GM03348 (cell line): ENCODE measurements at places on chromosomes 6 and 20.

DNA sequence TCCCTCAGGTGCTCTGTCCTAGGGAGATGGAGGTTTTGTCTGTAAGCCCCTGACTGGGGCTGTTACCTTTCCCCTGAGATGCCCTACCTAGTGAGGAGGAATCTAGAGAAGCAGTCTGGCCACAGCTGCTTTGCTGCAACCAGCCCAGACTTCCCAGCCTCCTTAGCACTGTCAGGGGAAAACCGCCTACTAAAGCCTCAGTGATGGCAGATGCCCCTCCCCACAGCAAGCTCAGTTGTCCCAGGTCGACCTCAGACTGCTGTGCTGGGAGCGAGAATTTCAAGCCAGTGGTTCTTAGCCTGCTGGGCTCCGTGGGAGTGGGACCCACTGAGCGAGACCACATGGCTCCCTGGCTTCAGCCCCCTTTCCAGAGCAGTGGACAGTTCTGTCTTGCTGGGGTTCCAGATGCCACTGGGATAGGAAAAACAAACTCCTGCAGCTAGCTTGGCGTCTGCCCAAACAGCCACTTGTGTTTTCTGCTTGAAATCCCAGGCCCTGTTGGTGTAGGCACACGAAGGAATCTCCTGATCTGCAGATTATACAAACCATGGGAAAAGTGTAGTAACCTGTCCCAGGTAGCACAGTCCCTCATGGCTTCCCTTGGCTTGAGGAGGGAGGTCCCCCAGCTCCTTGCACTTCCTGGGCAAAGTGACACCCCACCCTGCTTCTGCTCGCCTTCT is 146.4 kb upstream of the PROKR2 start:
- DNase-seq = no peak

DNA sequence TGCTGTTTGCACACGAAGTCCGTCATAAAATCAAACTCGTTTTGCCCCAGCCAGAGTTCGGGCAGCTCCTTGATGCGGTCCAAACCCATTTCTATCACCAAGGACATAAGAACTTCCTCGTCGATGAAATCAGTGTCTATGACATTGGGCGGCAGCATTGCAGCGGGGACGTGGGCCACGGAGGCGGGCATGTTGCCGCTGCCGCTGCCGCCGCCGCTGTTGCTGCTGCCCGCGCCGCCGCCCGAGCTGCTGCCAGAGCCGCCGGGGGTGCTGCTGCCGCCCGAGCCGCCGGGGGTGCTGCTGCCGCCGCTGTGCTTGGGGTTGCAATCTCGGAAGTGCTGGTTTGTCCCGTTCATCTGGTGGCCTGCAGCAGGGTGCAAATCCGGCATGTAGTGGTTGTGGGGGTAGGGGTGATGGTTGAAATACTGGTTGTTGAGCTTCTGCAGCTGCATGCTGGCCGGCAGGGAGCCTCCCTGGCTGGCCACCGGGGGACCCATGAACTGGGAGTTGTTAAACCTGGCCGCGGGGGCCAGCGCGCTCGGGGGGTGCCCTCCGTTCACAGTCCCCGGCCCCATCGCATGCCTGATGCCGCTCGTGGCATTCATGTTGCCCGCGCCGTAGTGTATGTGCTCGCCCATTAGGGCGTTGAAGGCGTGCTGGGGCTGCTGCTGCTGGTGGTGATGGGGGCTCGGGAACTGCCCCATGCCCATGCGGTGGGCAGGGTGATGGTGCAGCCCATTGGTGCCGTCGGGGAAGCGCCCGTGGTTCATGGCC is 1.1 kb downstream of the CITED2 start:
- DNase-seq = peak; percentile 59

- no peak for DNase-seq
Measured at GRCh38 chr20:35489717-35490116, 34.3 kb downstream of the CEP250 start.

DNA sequence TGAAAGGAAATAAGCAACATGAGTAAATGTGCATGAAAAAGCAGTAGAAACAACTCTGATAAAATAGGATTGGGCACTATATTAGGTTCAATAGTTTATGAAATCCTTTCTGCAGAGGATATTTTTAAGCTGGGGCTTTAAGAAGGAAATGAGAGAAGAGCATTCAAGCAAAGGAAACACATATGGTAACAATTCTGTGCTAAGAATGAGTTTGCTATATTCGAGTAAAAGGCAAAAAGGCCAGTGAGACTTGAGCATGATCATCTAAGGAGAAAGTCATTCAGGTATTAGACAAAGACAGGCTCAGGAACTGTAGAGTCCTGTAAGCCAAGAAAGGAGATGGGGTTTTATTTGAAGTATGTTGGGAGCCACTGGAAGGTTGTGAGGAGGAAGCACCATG is 387.1 kb upstream of the FLRT3 start:
- no peak for DNase-seq

DNA sequence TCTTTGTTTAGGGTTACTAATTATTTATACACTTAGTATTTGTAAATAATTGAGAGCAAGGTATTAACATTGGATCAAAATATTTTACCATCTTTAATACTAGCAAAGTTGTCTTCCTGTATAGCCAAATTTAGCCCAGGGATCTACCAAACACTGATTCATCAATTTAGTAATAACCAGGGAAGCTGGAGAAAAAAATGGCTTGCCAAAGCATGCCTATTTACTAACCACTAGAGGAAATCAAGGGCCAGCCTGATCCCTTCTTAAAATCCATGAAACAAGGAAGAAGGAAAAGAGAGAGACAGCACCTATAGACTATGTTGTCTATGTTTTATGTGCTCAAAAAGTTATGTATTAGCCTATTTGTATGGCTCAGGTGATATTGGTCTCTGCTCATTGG is 450.3 kb upstream of the GJE1 start:
- DNase-seq = no peak

GRCh38 chr6:1832358-1832757 is 222.6 kb downstream of the FOXC1 start:
- no peak for DNase-seq

DNA sequence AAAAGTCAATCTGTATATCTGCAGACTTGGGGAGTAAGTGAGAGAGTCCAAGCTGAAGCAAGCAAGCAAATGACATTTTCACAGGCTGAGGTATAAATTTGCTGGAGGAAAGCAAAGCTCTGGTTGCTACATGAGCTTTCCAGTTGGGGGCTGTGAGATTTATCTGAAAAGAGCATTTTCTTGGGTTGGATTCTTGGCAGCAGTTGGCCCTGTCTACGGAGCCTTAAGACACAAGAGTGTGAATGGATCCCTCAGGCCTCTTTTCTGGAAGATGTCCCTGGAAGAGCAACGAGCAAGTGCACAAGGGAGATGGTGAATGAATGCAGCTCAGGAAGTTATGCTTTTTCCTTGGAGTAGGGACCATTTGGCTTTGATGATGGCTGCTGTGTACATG is 30.8 kb downstream of the ISM1 start:
- no peak for DNase-seq

- DNase-seq = no peak
Measured at GRCh38 chr20:63577317-63577894, 3.4 kb upstream of the HELZ2 start.

DNA sequence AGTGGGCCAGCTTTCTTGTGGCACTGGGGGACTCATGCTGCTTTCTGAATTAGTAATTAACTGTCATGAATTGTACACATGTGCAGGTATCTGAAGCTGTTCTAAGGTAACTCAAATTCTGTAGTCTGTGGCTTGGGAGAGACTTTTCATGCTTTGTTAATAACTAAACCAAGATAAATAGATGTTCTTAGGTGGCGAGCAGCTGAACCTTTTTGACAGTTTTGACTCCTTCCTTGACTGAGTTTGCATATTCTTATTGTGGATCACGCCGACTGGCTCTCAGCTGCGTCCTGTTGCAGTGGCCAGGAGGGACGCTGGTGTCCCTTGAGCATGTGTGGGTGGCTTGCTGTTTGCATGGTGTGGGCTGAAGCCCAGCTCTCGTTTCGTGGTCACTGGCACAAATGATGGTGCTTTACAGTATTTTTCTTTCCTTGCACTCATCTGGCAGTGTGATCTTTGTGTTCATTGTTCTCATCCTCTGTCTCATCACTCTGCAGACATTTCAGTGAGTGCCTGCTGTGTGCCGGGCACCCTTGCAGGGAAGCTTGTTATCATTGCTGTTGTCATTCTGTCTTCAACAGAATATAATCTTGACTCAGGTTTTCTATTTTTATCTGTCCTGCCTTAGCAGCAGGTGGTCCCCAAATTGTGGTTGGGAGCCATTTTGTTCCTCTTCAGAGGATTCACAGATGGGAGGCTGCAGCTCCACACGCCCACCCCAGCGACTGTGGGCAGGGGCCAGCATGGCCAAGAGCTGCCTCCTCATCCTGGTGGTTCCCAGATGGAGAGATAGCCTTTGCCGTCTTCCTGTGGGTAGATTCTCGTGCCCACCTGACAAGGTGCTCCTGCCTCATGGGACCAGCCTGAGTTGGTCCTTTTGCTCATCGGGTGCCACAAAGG is 39.6 kb downstream of the DUSP22 start:
- DNase-seq = no peak
